ENCODE measurements at places on chromosomes 16 and 17.

DNA sequence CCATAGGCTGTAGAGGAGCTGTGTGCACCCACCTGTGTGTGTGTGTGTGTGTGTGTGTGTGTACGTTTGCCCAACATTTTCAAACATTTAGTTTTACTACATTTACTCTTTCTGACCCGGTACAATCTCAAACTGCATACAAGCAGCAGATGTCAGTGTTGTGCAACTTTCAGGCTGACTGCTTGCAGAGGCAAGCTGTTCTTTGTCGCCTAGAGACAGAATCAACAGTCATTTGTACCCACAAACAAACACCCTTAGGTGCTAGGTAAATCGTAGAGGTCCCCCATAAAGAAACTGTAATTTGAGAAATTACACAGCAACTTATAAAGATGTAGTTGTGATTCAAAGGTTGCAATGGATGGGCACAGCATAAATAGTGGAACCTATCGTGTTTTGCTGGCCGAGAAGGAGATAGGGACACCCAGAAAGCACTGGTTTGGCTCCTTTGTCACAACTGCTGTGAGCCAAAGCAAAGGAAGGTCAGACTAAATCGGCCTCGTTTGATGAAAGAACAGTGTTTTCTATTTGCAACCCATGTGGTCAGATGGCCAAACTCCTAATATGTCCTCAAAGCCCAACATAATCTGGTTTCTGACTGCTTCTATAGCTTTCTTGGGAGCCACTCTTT lies 478.4 kb downstream of the TOX3 start:
- no peak for DNase-seq

DNA sequence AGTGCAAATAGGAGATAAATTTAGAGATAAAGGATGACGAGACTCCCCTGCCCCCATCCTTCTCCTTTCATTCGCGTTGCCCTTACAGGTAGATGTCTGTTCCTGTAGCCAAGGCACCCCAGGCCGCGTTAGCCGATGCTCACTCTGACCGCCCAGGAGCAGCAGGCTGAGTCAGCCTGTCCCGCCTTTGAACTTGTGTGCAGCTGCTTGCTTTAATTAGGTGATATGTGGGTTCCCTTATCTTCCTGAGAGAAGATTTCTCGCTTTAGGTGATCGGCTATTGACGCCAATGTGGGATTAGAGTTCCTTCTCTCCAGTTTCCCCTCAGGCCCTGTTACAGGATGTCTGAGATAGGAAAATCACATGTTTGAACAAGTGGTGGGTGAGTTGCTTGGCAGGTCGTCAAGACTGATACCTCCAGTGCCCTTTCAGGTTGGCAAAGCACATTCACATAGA lies 119.5 kb downstream of the MSI2 start:
- no peak for DNase-seq

DNA sequence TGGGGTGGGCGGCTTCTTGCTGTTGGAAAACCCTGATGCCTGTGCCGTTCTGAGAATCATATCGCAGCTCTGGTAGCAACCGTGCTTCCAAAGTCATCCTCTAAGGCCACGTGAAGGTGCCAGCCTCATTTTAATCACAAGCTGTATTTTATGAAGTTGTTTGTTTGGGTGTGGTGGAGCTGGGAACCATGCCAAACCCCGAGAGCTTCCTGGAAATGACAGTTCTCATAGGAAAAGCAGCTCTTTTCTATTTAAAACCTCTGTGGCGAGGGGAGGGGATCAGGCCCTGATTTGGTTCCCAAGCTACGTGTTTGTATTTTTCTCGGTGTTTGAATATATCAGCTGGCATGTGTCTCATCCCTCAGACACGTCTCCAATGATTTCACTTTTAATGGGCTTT lies 21.7 kb downstream of the KNOP1 start:
- no peak for DNase-seq

- no peak for DNase-seq
Measured at GRCh38 chr16:58530179-58530578, 14.9 kb downstream of the SETD6 start.

- no peak for DNase-seq
Measured at GRCh38 chr16:35533683-35534082, 2074.3 kb downstream of the TP53TG3F start.

DNA sequence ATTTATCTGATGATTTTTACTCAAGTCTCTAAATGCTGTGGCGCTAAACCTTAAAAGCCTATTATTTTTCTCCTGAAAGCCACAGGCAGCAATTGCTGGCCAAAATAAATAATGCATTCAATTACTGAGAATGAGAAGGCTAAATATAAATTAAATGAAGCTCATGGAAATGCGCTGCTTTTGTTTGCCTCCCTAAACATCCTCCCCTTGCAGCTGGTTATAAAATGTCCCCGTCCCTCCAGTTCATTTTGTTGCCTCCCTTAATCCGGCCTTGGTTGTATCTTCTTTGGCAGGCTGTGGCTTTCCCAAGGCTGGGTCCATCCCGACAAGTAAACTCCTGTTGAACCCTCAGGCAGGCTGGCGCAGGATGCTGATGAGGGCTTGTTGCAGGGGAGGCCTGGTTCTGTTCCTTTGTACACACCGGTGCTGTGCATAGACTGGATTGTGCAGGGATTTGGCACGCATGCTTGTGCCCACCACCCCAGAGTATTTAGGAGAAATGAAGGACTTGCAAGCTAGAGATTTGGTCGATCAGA lies 62.7 kb downstream of the KNOP1 start:
- no peak for DNase-seq

DNA sequence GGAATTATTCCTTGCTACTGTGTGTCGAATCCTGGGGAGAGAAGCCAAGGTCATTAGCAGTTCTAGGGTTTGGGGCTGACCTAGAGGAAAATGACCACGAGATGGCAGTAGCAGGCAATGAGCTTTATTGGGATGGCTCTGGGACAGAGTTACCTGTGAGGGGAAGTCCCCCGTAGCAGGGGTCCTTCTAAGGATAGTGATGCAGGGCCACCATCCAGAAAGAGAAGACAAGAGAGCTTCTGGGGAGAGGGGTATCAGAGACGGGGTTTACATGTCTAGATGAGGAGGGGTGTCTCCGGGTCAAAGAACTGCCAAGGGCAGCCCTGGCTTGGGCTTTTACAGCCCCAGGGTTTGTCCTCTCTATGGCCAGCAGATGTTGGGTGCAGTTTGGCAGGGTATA lies 6.4 kb upstream of the GGT6 start:
- DNase-seq, result no peak

GRCh38 chr17:2395258-2396181 lies 5.3 kb downstream of the MNT start:
- DNase-seq, result no peak

GRCh38 chr17:78114831-78115723 lies 13.5 kb downstream of the TMC6 start:
- no peak for DNase-seq

DNA sequence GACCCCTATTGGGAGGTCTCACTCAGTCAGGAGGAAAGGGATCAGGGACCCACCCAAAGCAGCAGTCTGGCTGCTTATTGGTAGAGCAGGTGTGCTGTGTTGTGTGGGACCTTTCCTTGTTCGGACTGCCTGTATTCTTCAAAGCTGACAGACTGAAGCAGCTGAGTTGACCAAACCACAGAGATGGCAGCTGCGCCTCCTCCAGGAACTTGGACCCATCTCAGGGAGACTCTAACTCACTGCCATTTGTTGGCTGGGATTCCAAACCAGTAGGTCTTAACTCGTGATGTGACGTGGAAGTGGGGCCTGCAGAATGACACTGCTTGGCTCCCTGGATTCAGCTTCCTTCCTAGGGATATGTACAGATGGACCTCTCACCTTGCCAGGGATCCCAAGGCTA lies 9.6 kb upstream of the UQCRC2 start:
- no peak for DNase-seq

DNA sequence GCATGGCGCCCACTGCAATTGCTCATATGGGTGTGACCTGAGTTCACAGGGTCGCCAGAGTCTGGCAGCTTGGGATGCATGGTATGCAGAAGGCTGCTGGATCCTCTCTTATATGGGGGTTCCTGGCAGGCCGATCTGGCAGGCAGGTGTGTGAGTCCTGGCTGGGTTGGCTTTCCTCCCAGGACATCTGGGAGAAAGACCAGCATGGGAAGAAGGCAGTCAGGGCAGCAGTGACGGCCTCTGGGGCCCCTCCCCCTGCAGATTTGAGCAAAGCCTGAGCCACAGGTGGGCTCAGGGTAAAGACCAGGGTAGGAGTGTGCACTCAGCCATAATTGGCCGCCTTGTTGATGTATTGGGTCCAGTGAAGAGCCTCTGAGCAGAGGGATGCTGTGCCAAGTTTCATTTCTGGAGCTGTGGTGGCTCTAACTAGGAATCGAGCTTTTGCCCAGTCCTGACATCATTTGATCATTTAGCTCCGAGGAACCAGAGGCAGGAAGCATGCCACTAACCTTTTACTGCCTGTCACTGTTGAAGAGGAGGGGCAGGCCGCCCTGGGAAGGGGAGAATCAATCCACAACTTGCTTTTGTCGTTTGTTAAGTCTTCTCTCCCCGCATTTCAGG lies 174.3 kb downstream of the CCDC182 start:
- DNase-seq, result no peak

GRCh38 chr16:78242239-78242630 lies 142.8 kb downstream of the WWOX start:
- DNase-seq, result no peak

DNA sequence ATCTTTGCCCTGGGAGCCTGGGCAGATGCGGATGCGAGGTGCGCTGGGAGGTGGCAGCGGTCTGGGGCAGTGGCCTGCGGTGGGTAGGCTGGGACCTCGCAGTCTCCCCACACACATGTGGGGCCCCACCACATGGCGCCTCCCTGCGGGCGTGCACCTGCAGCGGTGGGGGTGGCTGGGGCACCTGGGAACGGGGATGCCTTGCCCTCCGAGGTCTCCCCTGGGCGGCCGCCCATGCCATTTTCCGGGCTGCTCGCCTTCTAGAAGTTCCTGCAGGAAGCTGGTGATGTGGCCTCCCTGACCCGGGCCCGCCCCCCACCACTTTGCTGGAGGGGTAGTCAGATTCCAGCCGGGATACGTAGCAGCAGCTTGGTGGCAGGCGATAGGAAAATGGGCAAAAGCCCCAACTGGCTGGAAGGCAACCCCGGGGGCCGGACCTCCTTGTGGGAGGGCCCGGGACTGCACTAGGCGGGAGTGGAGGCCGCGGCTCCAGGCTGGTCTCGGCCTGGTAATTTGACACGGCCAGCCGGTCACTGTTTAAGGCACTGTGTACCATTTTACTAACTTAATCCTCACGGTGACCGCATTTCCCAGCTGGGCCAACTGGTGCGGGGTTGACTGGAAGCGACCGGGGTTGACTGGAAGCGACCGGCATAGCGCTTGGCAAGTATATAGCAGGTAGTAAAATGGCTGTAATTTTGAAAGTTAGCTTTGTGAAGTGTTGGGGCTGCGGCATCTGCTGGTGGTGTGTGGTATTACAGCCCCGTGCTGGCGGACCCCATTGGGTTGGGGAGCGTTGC lies 38.5 kb downstream of the IGF2BP1 start:
- DNase-seq, result no peak

DNA sequence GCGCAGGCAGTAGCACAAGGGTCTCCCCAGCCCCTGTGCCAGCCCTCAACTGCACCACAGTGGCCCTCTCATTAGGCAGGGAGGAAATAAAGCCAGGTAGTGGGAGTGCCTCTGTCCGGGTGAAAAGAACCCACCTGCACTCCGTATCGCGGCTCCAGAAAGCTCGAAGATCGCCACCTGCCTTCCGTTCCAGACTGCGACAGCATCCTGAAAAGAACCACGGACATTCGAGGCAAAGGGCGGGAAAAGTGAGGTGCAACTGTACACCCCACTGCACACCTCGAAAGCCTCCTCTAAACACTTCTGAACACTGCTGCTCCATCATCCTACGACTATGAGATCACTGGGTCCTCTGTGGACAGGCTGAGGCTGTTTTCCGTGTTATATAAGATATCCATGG lies 28.7 kb downstream of the IFT140 start:
- DNase-seq, result no peak

GRCh38 chr17:54372069-54372749 lies 528.4 kb upstream of the TOM1L1 start:
- DNase-seq, result no peak

DNA sequence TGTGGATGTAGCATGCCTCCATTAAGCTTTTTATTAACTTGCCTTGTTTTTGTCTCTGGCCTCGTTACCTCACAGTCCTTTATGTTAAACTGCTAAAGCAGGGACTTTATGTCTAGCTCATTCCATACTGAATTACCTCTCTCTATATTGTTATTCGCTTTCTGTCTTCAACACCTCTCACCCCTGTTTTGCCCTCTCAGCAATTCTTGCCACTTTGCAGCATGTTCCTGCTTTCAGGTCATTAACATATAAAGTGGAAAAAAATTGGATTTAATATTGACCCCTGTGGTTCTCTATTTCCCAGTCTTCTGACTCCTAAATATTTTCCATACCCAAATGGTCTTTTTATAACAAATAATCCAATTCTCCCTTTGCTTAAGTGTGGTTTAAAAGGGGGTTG lies 810.4 kb upstream of the KIF2B start:
- no peak for DNase-seq

DNA sequence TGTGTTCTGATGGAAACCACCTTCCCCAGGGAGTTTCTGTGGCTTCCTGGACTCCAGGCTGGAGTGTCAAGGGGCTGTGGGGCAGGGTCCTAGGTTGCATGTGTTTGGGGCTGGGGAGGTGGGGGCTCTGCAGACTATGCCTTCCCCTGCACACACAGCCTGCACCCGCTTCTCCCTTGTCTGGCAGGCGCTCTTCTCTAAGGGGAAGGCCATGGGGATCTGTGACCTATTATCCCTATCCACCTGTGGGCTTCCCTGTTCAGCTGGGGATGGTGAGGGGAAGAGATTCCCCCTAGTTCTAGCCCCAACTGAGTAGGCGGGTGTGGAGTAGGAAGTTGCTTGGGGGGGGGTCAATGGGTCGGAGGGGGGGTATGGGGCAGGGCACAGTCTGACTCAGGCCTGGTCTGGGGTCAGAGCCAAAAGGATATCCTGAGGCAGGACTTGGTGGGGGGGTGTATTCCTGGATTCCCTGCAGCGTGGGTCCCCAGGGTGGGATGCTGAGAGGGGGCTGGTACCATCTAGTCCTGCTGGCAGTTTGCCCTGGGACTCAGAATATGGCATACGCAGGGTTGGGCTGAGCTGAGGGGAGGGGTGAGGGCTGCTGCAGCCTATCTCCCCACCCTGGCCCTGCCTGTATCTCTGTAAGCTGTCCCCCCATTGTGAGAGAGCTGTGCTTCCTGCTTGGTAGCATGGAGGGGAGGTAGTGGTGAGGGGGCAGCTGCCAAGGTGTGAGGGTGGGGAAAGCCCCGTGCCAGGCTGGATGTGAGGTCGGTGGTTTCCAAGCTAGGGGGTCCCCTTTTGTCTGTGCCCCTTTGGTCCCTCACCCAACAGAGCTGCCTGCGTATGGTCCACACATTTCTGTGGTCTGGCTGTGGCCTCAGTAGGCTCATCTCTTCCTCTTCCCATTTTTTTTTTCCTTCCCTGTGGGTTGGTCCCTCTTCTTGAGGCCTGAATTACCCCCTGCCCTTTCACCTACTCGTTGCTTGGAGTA lies 14.7 kb downstream of the RARA start:
- DNase-seq, result peak; percentile 58

DNA sequence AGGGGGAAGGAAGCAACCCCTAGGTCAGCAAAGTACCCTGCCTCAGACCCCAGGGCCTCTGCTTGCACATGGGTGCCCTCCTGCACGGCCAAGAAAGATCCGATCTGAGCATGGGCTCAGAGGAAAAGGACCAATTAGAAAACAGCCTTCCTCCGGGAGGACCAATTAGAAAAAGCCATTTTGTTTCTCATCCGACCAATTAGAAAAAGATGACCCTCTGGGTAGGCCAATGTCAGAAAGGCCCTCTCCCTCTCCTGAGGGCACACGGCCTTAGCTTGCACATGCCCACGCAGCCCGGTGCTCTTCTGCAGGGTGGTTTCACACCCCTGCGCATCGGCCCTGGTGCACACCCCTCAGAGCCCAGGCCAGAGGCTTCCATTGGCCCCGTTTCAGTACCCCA lies 5.1 kb upstream of the CISD3 start:
- no peak for DNase-seq

All from stimulated activated CD8-positive, alpha-beta memory T cell treated with anti-CD3 and anti-CD28 coated beads, Interleukin-4, amount 100 ng/mL, for 1 hour (primary cell).